ENCODE measurements at places on chromosomes 13 and 19. TPM values are rescaled to one million over a fixed set of nuclear protein-coding genes. Genes with fewer than 3 reads are reported as not detected.

DNA sequence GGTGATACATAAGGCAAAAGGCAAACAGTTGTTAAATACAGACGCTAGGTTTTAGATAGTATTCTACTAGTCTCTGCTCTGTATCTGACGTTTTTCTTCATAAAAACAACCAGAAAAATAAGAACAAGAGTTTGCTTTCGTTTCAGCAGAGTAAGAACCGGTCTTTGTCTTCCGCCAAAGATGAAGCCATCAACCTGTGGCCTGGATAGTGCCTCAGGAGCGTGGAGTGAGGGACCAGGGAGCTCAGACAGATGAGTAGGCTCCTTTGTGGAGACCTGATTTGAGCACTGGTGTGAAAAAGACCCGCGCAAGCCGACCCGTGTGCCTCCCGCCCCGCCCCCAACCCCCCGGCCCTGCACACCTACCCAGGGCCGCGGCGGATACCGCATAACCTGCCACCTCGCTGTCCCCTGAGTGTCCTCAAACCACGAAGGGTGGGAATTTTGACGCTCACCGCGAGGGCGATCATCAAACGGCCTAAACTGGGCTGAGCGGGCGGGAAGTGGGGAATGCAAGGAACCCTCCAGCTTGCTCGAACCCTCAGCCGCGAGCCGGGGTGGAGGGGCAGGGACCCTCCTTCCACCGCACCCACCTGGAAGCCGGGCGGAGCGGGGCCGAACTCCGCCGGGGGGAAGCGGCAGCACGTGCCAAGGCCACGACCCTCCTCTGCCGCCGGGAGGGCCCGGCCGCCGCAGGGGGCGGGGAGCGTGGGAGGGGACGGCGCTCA lies 866 bp upstream of the LMO7 start:
- DNase-seq = peak; percentile 38

- DNase-seq = no peak
Observed at GRCh38 chr19:53649746-53650593, 18.2 kb downstream of the DPRX start.

DNA sequence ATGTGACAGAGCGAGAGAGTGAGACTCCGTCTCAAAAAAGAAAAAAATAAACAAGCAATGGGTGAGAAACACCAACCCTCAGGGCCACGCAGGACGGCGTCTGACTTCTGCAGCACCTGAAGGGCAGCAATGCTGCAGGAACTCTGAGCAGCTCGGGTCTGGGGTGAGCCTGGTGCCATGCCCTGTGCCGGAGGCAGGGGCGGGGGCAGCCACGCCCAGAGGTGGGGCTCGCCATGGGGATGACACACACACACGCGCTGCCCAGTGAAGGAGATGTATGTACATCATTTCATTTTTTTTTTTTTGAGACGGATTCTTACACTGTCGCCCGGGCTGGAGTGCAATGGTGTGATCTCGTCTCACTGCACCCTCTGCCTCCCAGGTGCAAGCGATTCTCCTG lies 24.3 kb downstream of the GPX4 start:
- no peak for DNase-seq

- DNase-seq = no peak
Observed at GRCh38 chr13:61727767-61728166, 312.1 kb upstream of the PCDH20 start.

GRCh38 chr13:21243045-21243897 lies 66.8 kb downstream of the MRPL57 start:
- DNase-seq = peak; percentile 63

DNA sequence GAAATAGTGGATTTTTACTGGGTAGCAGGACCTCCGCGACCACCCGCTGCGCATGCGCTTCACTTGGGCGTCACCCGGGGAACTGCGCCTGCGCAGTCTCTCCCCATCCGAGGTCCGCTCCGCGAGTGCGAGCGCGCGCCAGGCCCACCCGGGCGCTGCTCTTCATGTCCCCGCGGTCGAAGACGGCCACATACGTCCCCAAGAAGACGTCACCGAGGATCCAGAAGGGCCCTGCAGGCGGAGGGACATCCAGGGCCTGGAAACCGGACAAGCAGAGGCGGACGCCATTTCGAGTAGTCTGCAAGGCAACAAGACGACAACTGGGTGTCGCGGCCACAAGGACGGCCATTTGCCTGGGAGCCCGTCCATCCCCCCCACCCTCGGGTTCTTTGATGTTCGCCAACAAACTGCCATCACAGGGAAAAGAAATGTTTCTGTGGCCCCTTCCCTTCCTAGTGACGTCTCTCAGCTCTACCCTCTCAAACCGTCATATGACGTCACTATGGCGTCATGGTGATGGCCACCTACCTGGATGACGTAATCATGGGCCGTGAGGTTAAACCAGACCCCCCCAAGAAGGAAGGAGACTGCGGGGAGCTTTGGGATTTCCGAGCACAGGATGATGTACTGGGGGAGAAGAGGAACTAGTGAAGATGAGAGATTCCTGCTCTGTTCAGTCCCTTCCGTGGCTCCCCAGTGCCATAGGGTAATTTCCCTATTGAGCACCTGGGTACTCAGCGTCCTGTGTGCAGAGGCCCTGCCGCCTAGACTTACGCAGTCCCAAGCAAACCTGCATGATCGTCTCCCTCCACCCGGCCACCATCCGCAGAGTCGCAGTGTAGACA lies 6.7 kb downstream of the NAPSA start:
- DNase-seq = peak; percentile 60

- no peak for DNase-seq
Observed at GRCh38 chr19:33505148-33505547, 16.4 kb downstream of the PEPD start.

- DNase-seq = no peak
Observed at GRCh38 chr19:54473071-54473891, at the start of gene CDC42EP5. Gene CDC42EP5 (minus strand): TSS chr19:54473296. CDS start chr19:54465547, 7,749 bp downstream.

DNA sequence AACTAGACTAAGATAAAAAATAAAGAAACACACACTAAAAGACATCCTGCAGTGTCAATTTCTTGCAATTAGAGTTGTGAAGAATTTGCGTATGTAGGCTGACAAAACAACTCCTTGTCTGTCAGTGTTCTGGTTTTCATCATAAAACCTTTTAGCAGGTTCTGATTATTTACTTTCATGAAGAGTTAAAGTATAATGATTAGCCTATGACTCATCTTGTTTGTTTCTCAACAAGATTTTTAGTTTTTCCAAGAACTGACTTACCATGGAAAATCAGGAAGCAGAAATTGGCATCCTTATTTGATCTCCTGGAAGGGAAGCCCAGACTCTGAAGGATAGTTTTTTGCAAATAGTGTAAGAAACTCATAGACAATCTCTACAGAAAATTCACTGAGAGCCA lies 848.7 kb upstream of the PCDH9 start:
- no peak for DNase-seq

DNA sequence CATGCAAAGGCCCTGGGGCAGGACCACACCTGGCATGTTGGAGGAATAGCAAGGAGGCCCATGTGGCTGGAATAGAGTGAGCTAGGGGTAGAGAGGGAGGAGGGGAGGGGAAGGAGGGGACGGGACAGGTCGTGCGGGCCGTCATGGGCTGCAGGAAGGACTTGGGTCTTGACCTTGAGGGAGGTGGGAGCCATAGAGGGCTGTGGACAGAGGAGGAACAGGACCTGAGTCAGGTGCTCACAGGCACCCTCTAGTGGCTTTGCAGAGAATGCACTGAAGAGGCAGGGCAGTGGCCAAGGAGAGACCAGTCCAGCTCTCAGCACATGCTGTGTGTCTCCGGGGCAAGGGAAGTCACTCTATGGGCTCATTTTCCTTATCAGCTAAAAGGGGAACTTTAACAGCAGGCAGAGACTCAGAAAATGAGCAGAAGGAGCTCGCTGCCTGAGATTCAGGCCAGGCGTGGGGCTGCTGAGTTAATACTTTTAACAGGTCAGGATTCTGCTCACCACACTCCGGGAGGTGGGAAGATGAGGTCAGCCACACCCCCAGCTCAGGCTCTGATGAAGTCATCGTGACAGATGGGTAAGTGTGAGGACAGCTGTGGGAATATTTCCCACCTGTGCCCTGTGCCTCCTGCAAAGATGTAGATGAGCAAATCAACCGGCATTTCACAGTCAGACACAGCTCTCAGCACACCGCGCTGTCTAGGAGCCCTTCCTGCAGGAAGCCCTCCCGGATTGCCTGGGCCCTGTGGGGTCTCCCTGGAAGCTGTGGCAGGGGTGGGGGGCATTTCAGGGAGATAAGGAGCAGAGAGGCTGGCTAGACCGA lies 6.0 kb upstream of the TNFAIP8L1 start:
- DNase-seq = peak; percentile 29

- no peak for DNase-seq
Observed at GRCh38 chr19:1560286-1560882, 7.7 kb downstream of the MEX3D start.

GRCh38 chr13:37621811-37622361 lies 23.3 kb upstream of the POSTN start:
- no peak for DNase-seq

DNA sequence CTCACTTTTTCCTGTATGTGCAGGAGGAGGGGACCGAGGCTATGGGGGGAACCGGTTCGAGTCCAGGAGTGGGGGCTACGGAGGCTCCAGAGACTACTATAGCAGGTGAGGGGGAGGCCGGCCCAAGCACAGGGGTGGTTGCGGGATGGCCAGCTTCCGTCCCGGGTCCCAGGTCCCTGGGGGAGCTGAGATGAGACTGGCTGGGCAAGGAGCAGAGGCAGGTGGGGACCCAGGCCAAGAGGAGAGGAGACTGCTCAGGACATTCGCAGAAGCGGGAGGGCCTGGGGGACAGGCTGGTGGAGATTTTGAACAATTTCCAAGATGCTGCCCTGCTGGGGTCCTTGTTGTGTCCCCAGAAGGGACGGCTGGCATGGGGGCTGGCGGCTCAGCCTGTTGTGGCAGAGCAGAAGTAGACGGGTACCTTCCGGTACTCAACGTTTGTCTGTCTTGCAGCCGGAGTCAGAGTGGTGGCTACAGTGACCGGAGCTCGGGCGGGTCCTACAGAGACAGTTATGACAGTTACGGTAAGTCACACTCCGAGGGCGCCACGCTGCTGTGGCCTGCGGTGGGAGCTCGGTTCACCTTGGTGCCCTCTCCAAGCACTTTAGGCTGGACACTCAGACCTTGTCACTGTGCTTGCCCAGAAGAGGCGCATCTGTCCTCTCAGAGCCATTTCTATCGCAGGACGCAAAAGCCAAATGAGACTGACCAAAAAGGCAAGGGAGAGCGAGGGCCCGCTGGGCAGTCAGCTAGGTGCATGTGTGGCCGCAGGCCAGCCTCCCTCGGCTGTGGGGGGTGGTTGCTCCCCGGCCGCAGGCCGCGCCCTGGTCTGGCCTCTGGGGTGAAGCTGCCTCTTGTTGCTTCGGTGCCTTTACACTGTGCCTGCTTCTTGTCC lies 2.6 kb downstream of the CIRBP start:
- DNase-seq = no peak

DNA sequence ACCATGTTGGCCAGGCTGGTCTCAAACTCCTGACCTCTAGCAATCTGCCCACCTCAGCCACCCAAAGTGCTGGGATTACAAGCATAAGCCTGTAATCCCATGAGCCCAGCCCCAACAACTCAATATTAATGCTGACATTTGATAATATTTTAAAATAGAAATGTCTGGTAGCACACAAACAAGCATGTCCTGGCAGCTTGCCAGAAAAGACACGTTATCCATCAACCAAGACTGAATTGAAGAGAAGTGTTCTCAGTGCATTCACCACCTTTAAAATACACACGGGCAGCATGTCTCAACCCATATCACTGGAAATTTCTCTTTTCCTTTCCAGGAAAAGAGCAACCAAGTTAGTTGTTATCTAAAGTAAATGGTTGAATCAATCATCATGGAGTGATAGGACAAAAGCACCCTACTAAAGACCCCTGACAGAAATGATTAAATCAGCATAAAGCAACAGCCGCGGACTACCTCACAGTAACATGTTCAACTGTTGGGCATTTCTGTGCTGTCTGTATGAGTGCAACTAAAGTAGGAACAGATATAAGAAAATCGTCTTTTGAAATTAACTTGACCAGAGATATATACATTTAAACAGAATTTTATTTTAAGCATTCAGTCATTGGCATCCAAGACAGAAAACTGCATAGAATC lies 25.0 kb downstream of the LHFPL6 start:
- no peak for DNase-seq

The LENG9 gene
- total RNA-seq = 4.2 TPM

The PRR22 gene
- total RNA-seq = 1.4 TPM

The SGCG gene
- 0.67 TPM for total RNA-seq

The SLC7A10 gene
- 2.7 TPM for total RNA-seq

The KLK8 gene
- total RNA-seq = 0.78 TPM

The CYP4F12 gene
- 3.7 TPM for total RNA-seq

The LRRC8E gene
- total RNA-seq = 2.1 TPM
